ENCODE measurements at places on chromosomes 4 and X. TPM values are rescaled to one million over a fixed set of nuclear protein-coding genes. Genes with fewer than 3 reads are reported as not detected.

TEC gene
- 1.1 TPM for total RNA-seq

BEX1 gene
- total RNA-seq, result not detected

CT45A3 gene
- total RNA-seq, result not detected

CFAP99 gene
- total RNA-seq, result not detected

CPLX1 gene
- 0.17 TPM for total RNA-seq

DNA sequence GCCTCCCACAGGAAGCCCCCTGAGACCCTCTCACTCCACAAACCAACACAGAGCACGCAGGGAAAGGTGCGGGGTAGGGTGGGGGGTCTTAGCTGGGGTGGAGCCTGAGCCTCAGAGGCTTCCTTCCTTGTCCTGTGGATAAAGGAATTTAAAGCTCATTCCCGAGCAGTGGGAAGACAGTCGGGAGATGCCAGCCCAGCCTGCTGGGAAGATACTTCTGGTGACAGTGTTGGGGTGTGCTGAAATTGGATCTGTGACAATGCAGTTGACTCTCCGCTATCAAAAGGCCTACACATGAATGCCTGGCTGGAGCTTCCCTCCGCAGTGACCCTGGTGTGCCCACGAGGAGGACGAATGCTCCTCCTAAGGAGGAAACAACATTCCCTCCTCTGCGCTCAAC is 45.5 kb downstream of the JAKMIP1 start:
- DNase-seq, result no peak

DNA sequence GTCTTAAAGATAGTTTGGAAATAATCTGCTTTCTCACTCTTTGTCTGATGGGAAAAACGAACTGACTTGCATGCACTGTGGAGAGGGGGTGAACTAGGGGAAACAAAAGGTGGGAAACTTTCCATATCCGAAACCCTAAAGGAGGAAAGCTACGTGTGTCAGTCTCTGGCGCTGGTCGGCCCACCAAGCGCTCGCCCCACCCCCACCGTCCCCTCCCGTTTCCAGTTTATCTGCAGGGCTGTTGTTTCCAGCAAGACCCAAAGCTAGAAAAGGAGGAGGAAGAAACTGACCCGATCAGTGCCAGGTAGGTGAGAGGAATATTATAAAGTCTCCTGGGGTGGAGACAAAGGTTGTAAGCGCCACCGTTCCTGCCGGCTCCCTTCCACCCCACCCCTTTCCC is 552 bp downstream of the TCEAL9 start:
- DNase-seq, result no peak

GRCh38 chrX:119067023-119067739 is 5.6 kb upstream of the CT47C1 start:
- peak; percentile 22 for DNase-seq

GRCh38 chrX:15761564-15762191 is 23.6 kb downstream of the CA5B start:
- peak; percentile 40 for DNase-seq
